Fibroblast of lung (primary cell): ENCODE measurements at places on chromosomes 16 and 17.
A peak's percentile ranks its signal among the peaks of the same experiment; 100 is the strongest.

DNA sequence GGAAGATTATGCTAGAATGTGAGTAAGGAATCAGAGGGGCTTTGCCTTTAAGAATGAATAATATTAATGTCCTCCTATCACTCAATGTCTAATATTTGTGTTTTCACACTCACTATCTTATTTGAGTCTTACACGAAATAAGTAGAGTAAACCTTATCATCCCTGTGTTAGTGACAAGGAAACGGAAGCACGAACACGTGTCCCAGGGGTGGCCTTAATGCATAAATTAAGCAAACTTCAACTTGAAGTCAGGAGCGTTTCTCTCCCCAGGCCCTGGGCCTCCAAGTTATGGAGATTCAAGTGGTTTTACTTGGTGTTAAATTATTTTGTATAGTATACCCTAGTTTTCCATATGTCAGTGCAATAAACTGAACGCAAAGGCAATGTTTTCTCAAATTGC is 96.0 kb downstream of the WDR59 start:
- no peak for DNase-seq

GRCh38 chr17:76585033-76585648 is 519 bp downstream of the ST6GALNAC2 start:
- DNase-seq, result peak; percentile 36

- DNase-seq, result peak; percentile 45
Observed at GRCh38 chr17:49494986-49495841, at the start of gene NGFR. Gene NGFR (plus strand): TSS chr17:49495293. CDS start chr17:49495418, 125 bp downstream.

DNA sequence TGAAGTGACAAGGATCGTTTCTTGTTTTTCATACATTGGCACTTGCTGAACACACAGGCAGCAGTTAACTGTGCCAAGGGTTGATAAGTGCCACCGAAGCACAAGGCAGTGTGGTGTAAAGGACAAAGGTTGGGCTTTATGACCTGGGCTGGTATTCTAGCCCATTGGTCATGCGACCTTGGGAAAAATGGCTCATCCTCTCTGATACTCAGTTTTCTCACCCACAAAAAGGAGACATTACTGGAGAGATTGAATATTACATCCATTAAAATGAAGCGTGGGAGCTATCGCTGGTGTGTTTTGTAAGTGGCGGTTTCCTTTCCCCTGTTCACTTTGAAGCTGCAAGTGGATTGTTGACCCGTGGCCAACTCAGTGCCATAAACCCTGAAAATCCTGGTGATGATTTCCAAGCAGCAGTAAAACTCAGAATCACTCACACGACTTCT is 216.9 kb downstream of the HAPSTR1 start:
- no peak for DNase-seq
